ENCODE measurements at places on chromosomes 3 and 15.
A peak's percentile ranks its signal among the peaks of the same experiment; 100 is the strongest.

DNA sequence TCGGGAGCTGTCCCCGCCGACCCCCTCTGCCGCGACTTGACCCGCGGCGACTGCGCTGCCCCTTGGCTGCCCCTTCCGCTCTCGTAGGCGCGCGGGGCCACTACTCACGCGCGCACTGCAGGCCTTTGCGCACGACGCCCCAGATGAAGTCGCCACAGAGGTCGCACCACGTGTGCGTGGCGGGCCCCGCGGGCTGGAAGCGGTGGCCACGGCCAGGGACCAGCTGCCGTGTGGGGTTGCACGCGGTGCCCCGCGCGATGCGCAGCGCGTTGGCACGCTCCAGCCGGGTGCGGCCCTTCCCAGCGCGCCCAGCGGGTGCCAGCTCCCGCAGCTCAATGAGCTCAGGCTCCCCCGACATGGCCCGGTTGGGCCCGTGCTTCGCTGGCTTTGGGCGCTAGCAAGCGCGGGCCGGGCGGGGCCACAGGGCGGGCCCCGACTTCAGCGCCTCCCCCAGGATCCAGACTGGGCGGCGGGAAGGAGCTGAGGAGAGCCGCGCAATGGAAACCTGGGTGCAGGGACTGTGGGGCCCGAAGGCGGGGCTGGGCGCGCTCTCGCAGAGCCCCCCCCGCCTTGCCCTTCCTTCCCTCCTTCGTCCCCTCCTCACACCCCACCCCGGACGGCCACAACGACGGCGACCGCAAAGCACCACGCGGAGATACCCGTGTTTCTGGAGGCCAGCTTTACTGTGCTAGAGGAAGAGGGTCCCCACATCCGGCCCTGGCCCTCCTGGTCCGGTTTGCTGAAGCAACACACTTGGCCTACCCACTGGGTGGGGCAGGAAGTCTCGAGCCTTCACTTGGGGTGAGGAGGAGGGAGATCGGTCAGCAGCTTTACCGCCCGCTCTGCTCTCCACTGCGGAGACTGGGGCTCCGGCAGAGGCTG, at the start of gene RASSF1:
Gene RASSF1 (minus strand): TSS at position 389 of the 882 bp plus-strand sequence. CDS start 31 bp downstream, at position 358.
- DNase-seq, result peak; percentile 39

GRCh38 chr3:9247941-9248521, 1.4 kb downstream of the SRGAP3 start:
- DNase-seq, result no peak

GRCh38 chr3:61420136-61420759, 141.1 kb upstream of the PTPRG start:
- DNase-seq, result no peak

GRCh38 chr3:2153053-2153452, 54.4 kb downstream of the CNTN4 start:
- no peak for DNase-seq

DNA sequence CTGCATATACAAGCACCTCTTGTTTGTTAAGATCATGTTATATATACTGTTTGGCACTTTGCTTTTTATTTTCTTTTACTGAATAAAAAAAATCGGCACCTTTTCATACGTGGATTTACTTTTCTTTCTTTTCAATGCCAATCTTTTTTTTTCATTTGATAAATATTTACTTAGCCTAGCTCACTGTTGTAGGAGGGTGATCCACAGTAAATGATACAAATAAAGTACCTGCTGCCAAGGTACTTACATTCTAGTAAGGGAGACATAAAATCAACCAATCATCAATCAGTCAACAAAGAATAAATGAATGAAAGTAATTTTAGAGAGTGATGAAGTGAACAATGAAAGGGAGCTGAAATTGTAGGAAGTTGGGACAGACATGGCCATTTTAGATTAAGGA, 18.3 kb downstream of the GNB5 start:
- DNase-seq, result no peak

DNA sequence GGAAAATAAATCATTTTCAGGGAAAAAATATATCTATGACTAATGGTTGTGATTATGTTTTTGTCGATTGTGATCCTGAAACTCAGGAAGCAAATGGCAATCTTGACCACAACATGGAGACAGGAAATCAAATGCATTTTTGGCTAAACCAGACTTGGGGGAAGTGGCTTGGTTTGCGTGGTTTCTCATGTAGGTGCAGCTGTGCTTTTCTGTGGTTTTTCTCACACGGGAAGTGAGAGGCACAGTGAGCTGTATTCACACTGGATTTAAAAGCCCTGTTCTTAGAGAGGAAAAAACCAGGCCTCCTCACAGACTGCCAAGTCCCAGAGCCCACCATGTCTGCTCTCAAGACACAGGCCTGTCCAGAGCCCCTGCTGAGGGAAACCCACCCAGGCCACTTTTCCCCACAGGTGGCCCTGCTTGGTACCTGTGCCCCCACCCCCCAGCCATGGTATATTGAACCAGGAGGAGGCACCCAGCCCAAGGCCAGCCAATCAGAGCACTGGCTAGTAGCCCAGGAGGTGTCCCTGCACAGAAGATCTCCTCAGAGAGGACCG, 46.1 kb downstream of the BTD start:
- DNase-seq, result peak; percentile 12

GRCh38 chr15:88707771-88708654, 69.2 kb downstream of the ISG20 start:
- no peak for DNase-seq

- no peak for DNase-seq
Observed at GRCh38 chr3:146384786-146385185, 84.6 kb downstream of the PLSCR2 start.

DNA sequence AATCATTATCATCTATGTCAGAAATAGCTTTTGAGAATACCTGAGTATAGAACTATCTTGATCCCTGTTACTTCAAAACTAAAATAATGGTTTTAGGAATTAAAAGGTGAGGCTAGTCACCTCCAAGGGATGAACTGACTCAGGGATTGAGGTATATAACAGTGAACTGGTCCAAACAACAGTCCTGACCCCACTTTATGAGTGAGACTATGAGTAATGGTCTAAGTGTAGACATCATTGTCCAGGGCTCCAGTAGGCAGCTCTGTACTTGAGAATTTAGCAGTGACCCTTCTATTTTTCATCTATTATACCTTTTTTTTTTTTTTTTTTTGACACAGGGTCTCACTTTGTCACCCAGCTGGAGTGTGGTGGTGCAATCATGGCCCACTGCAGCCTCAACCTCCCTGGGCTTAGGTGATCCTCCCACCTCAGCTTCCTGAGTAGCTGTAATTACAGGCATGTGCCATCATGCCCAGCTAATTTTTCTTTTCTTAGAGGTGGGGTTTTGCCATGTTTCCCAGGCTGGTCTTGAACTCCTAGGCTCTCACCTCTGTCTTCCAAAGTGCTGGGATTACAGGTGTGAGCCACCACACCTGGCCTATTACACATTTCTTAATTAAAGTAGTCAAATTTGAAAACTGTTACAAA, 36.3 kb downstream of the MLH1 start:
- no peak for DNase-seq

- no peak for DNase-seq
Observed at GRCh38 chr15:63663906-63664305, 66.7 kb downstream of the FBXL22 start.

GRCh38 chr15:60682115-60682514, 203.2 kb upstream of the ICE2 start:
- no peak for DNase-seq

GRCh38 chr15:98872774-98873173, 134.8 kb downstream of the PGPEP1L start:
- no peak for DNase-seq

DNA sequence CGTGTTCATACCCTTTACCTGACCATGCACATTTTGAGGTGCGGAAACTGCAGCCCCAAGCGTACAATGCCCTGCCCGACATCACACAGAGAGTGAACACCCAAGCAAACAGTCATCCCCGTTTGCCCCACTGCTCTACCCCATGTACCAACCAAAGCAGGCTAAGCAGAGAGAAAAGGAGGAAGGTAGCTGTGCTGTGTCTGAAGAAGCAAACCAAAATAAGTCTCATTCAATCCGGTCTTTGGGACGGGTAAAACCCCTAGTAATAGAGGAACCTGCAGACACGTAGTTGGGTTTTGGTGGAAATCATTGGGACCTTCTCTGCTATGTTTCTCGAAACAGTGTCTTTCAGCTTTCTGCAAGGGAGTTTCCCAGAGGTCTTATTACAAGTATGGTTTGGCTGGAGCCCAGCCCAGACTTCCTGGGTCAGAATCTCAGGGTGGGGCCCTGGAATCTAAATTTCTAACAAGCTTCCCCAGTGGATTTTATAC, 164.6 kb upstream of the HES1 start:
- DNase-seq, result peak; percentile 49

DNA sequence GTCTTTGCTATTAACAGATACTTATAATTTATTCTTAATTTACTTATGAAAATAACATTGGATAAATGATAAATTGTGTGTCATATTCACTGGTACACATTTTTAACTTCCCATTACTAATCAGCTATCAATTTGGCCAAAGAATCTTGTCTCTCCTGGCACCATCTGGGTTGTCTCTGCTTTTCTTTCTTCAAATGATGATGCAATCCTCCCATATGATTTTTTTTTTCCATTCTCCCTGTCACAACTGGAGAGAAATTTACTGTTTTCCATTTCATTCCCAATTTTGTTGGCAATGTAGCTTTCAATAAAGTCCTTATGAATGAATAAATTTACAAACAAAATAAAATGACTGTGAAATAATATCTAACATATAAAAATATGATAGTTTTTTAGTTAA, 743.7 kb upstream of the EPHA6 start:
- no peak for DNase-seq

DNA sequence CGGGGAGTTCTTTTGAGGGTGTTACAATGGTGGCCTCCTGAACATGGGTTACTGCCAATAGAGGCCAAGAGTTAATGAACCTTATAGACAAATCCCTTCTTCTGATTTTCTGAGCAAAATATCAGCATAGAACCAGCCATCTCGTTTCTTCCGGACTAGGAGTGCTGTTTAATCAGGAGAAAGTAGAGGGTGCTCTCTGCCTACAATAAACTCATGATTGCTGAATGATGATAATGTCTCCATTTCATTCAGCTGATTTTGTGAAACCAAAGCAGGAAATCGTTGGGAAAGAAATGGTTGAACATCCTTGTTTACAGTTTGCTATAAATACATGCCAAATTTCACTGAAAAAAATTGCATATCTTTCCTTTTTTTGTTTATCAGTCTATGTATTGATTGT, 142.8 kb upstream of the PLSCR5 start:
- no peak for DNase-seq

GRCh38 chr15:68979006-68979405, 35.5 kb upstream of the NOX5 start:
- DNase-seq, result no peak

All from T-helper 1 cell (primary cell).